Esophagus muscularis mucosa (tissue), 4 donors: ENCODE measurements at places on chromosomes 13 and 19. TPM values are rescaled to one million over a fixed set of nuclear protein-coding genes. Genes with fewer than 3 reads are reported as not detected.

GRCh38 chr19:51615991-51616390, 14.2 kb downstream of the SIGLEC5 start:
- no peaks in the 10 kb centered on the region for H3K4me1 ChIP-seq
- H3K36me3 ChIP-seq: no peaks in the 10 kb centered on the region
- DNase-seq: no peak
- no peak overlapping the region for H3K27ac ChIP-seq
- no peaks in the 10 kb centered on the region for H3K27me3 ChIP-seq

GRCh38 chr13:76048675-76049375, 412.7 kb downstream of the LMO7 start:
- no peaks in the 10 kb centered on the region for H3K36me3 ChIP-seq
- H3K4me1 ChIP-seq: no peaks in the 10 kb centered on the region
- H3K27me3 ChIP-seq: no peaks in the 10 kb centered on the region
- H3K4me3 ChIP-seq: no peak overlapping the region
- no peak for DNase-seq

KLHL1 gene
- total RNA-seq: not detected

GRCh38 chr19:18291019-18291524, 9.7 kb upstream of the JUND start:
- H3K27ac ChIP-seq: peak overlapping the region; percentile 97
- peaks cover 41% of the 10 kb centered on the region for H3K4me1 ChIP-seq
- DNase-seq: no peak
- H3K27me3 ChIP-seq: no peaks in the 10 kb centered on the region
- H3K4me3 ChIP-seq: peak overlapping the region; percentile 67

DNA sequence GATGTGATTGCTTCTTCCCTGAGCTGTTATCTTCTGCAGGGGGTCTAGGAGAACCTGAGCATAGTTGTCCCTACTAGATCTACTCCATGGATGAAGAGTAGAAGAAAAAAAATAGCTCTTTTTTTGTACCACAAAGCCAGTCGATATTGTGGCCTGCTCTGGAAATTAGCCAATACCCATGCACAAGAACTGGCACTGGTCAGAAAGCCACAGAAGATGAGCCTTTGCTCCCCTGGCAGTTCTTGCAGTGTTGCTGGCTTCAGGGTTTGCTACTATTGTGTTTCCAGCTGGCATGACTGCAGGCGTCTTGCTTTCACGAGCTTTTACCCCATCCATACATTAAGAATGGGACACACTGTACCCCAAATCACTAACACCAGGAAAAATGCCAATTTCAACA, 547.7 kb upstream of the KLF12 start:
- no peak overlapping the region for H3K27ac ChIP-seq
- H3K4me3 ChIP-seq: no peak overlapping the region
- no peaks in the 10 kb centered on the region for H3K36me3 ChIP-seq
- H3K27me3 ChIP-seq: no peaks in the 10 kb centered on the region

DNA sequence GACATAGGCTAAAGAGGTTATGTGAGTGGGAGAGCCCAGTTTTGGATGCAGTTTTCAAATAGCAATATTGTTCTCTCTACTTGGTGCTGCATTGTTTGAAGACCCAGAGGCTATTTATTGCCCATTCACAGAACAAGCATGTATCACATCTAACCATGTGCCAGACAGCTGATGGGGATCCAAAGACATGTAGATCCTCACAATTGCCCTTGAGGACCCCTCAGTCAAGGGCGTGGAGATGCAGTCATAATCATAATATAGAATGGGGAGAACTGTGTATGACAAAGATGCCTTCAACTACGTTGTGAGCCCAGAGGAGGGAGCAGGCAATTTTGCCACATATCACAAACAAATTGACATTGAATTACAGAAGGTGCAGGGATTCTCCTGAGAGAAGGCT, 70.5 kb downstream of the NHLRC3 start:
- no peak overlapping the region for H3K4me3 ChIP-seq
- no peaks in the 10 kb centered on the region for H3K4me1 ChIP-seq
- H3K27me3 ChIP-seq: no peaks in the 10 kb centered on the region
- DNase-seq: no peak
- H3K27ac ChIP-seq: no peak overlapping the region
- no peaks in the 10 kb centered on the region for H3K36me3 ChIP-seq

GRCh38 chr13:44786756-44787155, 202.5 kb downstream of the NUFIP1 start:
- no peak overlapping the region for H3K4me3 ChIP-seq
- peaks cover 6% of the 10 kb centered on the region for H3K4me1 ChIP-seq
- no peak overlapping the region for H3K27ac ChIP-seq
- no peak for DNase-seq
- no peaks in the 10 kb centered on the region for H3K36me3 ChIP-seq
